Stimulated activated effector memory CD8-positive, alpha-beta T cell treated with anti-CD3 and anti-CD28 coated beads, Interleukin-12 subunit alpha, Interleukin-12 subunit beta, amount 100 ng/mL, for 72 hours (primary cell): ENCODE measurements at places on chromosomes 4 and X.

DNA sequence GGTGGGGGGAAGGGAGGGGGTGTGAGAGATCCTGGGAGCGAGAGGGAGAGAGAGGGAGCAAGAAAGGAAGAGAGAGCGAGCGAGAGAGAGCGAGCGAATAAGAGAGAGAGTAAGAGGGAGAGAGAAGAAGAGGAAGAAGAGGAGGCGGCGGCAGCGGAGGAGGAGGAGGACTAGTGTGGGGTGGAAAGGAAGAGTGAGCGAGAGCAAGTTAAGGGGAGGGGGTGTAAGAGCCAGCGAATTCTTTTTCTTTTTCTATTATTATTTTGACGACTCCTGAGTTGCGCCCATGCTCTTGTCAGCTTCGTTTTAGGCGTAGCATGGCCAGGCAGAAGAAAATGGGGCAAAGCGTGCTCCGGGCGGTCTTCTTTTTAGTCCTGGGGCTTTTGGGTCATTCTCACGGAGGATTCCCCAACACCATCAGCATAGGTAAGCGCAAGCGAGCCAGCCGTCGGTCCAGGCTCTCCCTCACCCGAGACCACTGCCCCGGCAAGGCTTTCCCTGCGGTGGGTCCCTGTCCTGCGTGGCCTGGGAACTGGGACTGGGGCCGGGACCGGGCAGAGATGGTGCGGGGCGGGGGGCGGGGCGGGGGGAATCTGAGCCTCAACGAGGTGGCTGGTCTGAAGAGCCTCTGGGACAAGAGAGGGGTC is at the start of gene GRIA3:
Gene GRIA3 (plus strand): TSS at position 60 of the 647 bp plus-strand sequence. CDS start 258 bp downstream, at position 318.
- no peak for DNase-seq

- no peak for DNase-seq
Measured at GRCh38 chrX:70032792-70033191, 16.9 kb downstream of the AWAT2 start.

DNA sequence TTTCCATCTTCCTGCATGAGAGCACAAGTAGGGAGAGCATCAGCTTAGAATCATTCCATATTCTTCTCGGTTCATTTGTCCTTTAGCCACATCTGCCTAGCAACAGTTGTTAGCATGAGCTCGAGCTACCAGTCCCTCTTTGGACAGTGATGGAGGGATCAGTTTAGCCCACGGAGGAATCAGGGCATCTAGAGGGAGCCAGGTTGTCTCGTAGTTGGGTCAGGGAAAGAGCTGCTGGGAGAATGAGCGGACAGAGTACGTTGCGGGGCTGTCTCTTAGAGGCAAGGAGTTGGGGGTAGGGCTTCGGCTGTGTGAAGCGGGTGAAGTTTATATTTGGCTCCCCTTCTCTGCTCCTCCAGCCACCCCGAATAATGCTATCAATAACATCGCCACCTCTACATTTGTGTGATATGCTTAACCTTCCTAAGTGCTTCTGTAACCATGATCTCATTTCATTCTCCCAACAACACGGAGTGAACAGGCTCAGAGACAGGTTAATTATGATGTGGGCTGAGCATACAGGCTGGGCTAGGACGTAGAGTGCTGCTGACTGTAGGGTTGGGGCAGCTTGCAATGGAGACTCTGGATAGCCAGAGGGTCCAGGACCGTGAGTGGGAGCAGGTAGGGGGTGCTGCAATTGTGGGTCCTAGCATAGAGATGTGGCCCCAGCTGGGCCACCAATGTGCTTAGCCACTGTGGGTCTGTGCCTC is 72.6 kb downstream of the FRMPD3 start:
- DNase-seq = no peak

DNA sequence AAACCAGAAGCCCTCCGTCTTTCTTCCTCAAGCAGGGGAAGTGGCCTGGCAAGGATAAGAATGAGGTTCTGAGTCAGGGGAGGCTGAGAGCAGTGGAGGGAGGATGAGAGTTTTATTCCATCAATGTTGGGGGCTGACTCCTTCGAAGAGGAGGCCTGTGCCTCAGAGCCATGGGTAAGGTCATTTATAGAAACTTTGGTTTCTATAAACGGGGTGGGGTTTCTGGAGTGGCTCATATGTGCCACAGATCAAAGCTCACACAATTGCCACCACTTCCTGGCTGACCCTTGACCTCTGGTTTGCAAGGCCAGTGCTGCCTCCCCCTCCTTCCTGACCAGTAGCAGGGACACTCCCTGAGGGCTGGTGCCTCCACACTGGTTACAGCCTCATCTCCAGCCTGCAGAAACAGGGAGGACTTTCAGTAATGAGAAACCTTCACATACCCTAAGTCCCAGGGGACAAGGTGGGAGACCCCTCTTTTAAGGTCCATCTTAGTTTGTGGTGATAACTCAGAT is 166.0 kb downstream of the PDGFRA start:
- no peak for DNase-seq

DNA sequence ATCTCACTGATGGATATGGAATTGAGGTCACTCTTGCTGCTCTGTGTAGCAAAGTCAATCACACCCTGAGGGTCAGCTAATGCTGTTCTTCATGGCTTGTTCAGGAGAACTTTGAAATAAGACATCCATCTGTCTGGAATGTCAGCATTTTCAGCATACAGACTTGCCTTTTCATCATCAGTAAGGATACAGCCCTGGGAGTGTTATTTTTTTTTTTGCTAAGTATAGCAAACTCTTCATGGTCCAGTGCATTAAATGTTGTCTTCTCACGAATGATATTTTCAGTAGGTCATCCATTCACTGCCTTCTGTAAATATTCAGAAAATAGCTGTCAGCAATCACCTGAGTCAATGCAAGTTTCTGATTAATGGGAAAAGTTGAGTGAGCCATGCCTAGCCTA is 268.8 kb upstream of the SMIM31 start:
- no peak for DNase-seq
